ENCODE measurements at places on chromosomes 5 and 9. TPM values are rescaled to one million over a fixed set of nuclear protein-coding genes. Genes with fewer than 3 reads are reported as not detected.

DNA sequence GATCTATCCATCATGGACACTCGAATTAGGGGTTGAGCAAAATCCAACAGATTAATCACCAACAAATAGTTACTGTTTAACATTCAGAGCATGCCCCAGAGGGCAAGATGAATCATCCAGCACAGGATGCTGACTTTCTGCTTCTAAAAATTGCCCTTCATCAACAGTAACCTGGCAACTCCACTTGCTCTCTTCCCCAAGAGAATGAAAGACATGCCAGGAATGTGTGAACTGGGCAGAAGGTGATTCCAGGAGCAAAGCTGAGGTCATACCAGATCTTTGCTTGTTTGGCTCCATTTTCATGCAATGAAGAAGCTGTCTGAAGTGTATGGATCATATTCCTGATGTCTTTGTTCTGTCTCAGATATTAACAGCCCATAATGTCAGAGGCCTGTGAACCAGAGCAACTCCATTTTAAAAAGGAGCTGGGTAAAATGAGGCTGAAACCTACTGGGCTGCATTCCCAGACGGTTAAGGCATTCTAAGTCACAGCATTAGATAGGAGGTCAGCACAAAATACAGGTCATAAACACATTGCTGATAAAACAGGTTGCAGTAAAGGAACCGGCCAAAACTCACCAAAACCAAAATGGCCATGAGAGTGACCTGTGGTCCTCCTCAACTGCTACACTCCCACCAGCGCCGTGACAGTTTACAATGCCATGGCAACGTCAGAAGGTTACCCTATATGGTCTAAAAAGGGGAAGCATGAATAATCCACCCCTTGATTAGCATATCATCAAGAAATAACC lies 2.5 kb upstream of the ZNF367 start:
- DNase-seq = peak; percentile 55

- peak; percentile 19 for DNase-seq
These were observed 116.1 kb upstream of the RASA1 start for GRCh38 chr5:87151547-87151946.

DNA sequence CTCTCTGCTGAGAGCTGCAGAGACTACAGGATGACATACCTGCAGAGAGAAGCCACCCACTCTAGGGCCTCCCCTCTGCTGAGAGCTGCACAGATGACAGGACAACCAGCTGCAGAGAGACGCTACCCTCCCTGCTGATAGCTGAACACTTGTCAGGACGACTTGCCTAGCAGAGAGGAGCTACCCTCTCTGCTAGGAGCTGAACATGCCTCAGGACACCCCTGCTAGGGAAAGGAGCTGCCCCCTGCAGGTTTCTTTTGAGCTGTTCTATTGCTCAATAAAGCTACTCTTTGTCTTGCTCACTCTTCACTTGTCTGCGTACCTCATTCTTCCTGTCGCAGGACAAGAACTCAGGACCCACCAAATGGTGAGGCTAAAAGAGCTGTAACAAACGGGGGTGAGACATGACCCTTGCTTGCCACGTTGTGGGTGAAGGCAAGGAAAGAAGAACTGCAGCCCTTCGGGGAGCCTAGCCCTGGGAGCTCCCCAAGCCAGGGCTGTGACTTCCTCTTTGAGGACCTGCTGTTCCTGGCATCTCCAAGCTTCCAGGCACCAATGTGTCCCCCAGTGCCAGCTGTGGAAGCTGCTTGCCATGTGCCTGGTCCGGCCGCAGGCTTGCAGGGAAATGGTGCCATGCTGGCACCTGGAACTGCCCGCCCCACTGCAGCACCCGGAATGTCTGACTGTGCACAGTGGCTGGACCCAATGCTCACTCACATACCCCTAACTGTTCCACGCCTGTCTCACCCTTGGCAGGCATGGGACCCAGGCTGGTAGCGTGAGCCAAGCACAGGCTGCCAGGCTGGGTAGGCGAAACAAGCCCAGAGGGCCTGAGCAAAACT lies 5.1 kb upstream of the TESK1 start:
- DNase-seq = no peak

DNA sequence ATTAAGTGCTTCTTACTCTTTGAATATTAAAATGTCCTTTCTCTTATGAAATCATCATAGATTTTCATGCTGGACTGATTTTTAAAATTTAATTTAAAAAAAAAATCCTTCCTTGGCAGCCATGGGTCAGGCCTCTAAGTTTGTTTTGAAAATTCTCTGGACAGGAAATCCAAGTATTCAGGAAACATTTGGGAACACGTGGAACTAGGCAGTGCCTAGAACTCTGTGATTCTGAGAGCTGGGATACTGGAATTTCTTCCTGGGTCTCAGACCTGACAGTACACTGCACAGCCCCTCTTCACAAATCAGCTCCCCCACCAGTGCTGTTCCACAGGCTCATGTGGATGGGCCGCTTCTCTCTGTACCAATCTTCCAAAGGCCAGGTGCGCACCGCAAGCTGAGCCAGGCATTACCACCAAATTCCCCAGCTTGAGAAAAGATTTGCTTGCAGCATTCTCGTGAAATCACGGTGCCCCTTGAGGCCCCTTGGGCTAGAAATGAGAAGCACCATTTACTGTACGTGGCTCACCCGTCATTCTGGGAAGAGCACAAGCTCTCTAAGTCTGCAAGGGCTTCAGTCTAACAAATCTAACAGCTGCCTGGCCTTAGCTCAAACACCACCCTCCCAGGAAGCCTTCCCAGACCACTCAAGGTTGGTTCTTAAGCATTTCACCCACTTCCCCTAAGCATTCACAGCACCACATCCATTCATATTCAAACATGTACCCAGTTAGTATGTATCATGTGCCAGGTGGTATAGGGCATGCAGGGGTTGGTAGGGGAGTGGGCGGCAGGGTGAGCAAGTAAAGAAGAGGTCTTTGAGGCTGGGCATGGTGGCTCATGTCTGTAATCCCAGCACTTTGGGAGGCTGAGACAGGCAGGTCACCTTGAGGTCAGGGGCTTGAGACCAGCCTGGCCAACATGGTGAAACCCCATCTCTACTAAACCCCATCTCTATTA lies 26.5 kb downstream of the B4GALT1 start:
- peak; percentile 73 for DNase-seq

GRCh38 chr5:96075579-96076289 lies 114.1 kb upstream of the ELL2 start:
- no peak for DNase-seq

DNA sequence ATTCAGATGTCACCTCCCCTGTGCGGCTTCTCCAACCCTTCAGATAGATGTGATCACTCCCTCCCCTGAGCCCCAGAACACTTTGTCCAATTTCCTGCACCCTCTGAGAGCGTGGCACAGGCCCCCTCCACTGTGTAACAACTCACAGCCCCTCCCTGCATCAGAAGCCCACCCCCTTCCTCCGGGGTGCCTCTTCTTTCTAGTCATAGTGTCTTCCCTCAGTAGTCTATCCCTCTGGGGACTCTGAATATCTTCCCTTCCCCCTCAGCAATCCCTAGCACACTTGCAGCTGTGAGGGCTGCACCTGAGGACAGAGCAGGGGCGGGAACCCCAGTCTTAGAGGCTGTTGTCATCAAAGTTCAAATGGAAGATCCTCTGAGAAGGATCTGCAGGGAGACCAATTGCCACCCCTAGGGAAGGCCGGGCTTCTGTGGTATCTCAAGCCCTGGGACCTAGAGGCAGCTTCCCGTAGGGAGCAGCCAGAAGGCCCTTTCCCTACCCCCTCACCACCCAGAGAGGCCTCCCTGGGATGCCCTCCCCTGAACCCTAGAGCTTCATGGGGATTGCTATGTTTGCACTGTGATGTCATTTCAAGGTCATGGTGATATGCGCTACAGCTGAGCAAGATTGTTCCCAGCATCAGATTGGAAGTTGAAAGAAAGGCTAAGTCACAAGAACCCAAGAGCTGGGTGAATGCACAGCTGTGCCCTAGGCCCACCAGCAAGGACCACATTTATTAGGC lies 70.7 kb downstream of the THBS4 start:
- DNase-seq = no peak

DNA sequence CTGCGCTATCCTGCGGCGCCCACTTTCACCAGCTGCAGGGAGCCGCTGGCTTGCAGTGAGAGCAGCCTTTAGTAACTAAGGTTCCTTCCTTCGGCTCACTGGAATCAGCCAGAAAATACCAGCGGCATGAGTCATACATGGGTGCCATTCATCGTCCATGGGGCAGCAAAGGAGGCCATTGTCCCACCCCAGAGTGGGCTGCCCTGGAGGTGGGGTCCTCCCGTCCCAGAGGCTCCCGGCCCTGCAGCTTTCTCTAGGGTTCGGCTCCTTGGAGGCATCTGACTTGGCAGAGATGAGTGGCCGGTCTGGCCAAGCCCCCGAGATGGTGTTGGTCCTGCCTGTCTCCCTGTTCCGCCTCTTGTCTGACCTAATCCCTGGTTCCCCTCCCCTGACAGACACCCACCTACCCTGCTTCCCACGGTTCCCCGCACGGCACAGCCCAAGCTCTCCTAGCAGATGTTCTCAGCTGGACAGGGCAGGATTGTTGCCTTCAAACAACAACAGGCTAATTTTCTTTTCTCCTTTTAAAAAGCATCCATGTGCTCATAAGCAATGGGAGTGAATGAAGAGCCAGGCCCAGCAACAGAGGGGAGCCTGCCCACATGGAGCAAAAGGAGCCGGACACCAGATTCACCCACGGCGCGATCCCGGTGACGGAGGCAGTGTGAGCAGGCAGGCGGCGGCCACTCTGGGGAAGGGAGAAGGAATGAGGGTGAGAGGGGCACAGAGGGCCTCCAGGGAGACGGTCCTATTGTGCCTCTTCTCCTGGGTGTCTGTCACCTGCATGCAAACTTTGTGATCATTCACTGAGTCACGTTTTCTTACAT lies 97.0 kb upstream of the COL5A1 start:
- DNase-seq = peak; percentile 74

DNA sequence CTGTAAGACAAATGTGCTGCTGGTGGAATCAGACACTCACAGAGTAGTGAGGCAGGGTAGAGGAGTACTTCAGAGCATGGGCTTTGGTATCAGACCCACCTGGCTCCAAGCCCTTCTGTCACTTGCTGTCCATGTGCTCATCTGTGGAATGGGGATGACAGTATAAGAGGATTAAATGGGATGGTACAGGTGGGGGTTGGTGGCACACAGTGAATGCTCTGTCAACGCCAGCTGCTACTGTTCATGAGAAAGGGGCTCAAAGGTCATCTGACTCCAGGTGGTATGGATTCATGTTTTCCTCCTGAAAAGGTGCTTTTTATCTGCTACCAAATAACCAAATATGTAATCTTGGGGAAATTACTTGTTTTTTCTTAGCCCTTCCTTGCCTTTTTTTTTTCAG lies 23.0 kb upstream of the PPARGC1B start:
- DNase-seq = no peak

GRCh38 chr9:214648-215493 lies at the start of gene DOCK8:
Gene DOCK8 (plus strand): TSS chr9:214865. CDS start chr9:214977, 112 bp downstream.
- peak; percentile 67 for DNase-seq

GRCh38 chr5:163585206-163585605 lies 79.8 kb downstream of the MAT2B start:
- no peak for DNase-seq

DNA sequence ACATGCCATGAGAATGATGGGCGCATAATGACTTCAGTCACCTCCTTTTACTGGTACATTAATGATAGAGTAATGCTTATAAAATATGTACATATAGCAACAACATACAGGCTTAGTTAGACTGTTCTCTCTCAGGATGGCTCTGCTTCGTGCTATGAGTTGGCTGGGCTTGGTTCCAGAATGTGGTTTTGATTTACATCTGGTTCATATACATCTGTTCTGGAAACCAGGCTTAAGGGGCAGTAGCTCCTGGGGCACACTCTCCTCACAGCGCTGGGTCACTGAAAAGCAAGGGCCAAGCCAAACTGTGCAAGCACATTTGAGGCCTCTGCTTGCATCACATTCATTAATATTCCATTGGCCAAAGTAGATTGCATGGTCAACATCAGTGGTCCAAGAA lies 44.9 kb downstream of the PCSK1 start:
- no peak for DNase-seq

DNA sequence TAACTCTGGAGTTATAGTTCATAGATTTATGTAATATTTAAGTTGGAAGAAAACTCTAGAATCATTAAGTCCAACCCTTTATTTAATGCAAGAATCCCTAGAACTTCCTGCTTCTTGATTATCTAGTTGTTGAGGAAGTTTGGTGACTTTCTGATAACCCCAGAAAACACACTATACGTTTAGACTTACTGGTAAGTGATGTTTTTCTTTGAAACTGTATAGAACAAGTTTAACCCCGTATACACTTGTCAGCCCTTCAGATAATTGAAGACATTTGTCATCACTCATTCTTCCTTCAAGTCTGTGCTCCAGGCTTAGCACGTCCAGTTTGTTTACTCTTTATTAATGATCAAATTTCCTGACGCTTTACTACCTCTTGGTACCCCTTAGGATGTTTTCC lies 9.0 kb downstream of the NDUFS4 start:
- peak; percentile 26 for DNase-seq

DNA sequence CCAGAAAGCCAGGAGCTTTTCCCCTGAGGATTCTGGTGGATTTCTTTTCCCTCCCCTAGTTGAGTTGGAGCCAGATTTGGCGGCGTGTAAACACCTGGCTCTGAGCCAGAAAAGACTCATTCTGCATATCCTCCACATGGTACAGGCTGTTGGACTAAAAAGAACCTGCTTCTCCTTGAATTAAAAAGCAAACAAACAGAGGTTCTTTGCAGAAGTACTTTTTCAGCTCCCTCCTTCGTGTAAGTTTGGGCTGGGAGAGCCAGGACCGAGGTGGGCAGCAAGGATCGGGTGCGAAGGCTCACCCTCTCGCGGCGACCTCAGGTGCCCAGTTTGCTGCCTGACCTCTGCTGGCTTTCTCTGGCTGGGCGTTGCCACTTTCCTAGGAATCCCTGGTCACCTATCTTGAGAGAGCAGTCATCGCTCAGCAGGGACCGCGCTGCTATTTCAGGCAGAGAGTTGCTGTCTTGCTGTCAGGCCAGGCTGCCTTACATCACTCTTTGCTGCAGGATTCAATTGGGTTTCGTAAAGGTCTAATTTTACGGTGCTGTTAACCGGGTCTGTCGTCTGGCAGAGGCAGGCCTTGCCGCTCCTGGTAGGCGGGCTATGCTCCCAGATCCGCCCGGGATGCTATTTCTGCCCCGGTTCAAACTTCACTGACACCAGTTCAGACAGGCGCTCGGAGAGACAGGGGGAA lies 3.2 kb downstream of the PAPPA start:
- peak; percentile 82 for DNase-seq

- DNase-seq = peak; percentile 61
These were observed 6.9 kb downstream of the NR4A3 start for GRCh38 chr9:99828417-99829176.

GRCh38 chr5:25554077-25554476 lies 909.3 kb upstream of the CDH10 start:
- no peak for DNase-seq

- DNase-seq = no peak
These were observed 6.1 kb upstream of the ERMP1 start for GRCh38 chr9:5838884-5839571.

GRCh38 chr5:141850786-141851185 lies 27.4 kb downstream of the PCDH1 start:
- DNase-seq = peak; percentile 23

- DNase-seq = peak; percentile 51
These were observed 313.5 kb downstream of the CAAP1 start for GRCh38 chr9:26579056-26579455.

The BARHL1 gene
- not detected for total RNA-seq

The F2RL2 gene
- 1.3 TPM for total RNA-seq

The CA9 gene
- total RNA-seq = 0.49 TPM

The DMRTA1 gene
- total RNA-seq = 0.35 TPM

The GABRA1 gene
- total RNA-seq = 0.13 TPM

The DAB2 gene
- total RNA-seq = 79.7 TPM

The SUB1 gene
- 296 TPM for total RNA-seq

The NME5 gene
- total RNA-seq = 0.44 TPM

The TLE1 gene
- 44.2 TPM for total RNA-seq

The MPDZ gene
- 39.5 TPM for total RNA-seq

The SYK gene
- total RNA-seq = 3.7 TPM
